ENCODE measurements at places on chromosomes 7 and 10.

- peaks cover 8% of the 10 kb centered on the region for H3K27me3 ChIP-seq
- H3K27ac ChIP-seq, result peak within 1 kb of the TSS; percentile 97
- H3K4me1 ChIP-seq, result peaks cover 38% of the 10 kb centered on the region
- peak; percentile 79 for DNase-seq
Observed at GRCh38 chr7:12403287-12404181, at the start of gene VWDE. TSS of gene VWDE (minus strand) at chr7:12403865. CDS start at chr7:12403716, 149 bp downstream.

DNA sequence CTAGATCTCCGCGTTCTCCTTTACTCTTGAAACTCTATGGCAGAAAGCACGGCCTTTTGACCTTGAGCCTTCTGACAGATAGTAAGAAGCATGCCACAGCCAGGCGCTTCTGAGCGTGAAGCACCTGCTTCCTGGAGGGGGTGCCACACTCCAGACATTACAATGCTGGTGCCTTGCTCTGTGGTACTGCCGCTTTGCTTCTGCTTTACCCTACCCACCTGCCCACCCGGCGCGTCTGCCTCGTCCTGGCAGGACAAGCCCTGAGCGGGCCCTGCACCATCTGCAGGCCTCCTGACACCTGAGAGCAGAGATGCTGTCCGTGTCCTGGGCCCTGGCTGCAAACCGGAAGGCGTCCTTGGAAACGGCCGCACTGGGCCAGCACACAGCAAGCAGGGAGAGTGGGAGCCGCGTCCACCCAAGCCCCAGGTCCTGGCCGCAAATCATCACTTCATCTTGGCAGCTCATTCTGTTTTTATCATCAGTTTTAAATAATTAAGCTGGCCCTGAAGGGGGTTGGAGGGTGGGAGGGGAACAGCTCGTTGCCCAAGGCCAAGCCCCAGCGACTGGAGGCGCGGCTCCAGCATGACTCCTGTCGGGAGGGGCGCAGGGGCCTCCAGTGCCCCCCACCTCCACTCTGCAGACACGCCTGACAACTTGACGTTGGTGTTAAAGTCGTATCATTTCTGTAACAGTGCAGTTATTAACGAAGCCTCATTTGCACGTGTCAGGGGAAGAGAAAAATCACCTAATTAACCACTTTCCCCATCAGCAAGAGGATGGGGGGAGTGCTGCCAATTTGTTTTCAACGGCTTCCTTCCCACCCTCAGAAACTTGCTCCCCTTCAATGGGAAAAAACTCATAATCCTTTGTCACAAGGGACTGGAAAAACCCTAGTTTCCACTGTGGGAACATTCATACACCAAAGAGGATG is 132.2 kb downstream of the MAD1L1 start:
- H3K27ac ChIP-seq, result peak overlapping the region; percentile 85
- DNase-seq, result no peak
- no peaks in the 10 kb centered on the region for H3K36me3 ChIP-seq
- peaks cover 17% of the 10 kb centered on the region for H3K4me1 ChIP-seq
- no peaks in the 10 kb centered on the region for H3K27me3 ChIP-seq
- no peak overlapping the region for H3K4me3 ChIP-seq

DNA sequence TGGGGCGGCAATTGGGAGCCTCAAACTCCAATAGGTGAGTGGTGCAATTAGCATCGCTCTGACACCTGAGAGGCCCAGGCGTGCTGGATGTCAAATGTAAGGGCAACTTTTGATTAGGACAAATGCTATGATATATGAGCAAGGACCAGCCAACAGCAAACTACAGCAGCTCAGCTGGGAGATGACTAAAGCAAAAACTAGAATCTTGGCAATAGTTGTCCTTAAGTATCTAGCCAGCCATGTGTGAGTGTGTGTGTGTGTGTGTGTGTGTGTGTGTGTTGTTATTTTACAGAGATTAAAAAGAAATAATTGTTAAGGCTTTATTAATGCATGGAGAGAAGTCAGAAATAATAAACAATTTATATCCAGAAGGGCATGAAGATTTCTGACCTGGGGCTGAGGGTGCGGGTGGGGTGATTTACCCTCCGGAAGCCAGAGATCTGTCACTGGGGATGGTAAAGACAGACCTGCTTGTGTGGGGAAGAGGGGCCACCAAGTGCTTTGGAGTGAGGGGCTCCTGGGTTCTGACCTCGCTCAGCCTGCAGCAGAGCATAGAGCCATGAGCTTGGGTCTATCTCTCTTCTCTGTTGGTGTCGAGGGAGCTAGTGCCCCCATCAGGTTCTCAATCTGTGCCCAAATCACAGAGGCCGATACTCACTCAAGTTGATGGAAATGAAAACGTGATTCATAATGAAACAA is 77.3 kb downstream of the EMX2 start:
- H3K27ac ChIP-seq, result no peak overlapping the region
- no peak for DNase-seq
- H3K4me1 ChIP-seq, result no peaks in the 10 kb centered on the region
- H3K36me3 ChIP-seq, result peaks cover 1% of the 10 kb centered on the region
- H3K4me3 ChIP-seq, result no peak overlapping the region
- no peaks in the 10 kb centered on the region for H3K27me3 ChIP-seq

DNA sequence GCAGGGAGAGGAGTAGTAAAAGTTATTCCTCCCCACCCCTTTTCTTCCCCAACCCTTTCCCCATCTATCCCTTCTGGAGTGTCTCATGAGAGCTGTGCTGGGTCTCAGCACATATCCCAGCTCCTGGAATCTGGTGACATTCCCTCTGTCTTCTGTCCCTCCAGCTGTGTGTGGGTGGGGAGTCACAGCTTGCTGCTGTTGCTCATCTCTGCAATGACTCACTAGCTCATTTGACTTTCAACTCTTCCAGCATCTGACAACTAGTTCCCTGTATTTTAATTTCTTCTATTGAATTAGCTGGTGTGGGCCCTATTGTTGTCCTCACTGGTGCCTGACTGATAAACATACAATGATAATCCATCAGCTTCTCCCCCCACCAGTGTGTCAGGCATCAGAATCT is 198.9 kb upstream of the AUTS2 start:
- no peak overlapping the region for H3K4me3 ChIP-seq
- H3K36me3 ChIP-seq, result no peaks in the 10 kb centered on the region
- H3K27me3 ChIP-seq, result peaks cover 12% of the 10 kb centered on the region

DNA sequence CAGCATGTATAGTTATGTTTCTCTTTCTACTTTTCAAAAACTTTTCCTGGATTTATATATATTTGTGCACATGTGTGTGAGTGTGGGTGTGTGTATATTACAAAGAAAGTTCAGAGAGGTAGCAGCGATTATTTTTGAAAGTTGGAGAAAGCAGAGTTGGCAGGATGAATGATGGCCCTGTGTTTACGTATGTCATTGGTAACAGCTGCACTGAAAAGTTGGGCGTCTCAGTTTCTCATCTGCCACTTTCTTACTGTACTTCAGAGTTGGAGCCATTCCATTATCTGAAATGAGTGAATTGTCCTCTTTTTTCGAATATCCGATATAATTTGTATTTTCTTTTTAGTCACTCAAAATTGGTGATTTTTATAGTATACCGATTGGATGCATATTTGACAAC is 172.2 kb downstream of the CDK14 start:
- no peaks in the 10 kb centered on the region for H3K27me3 ChIP-seq
- H3K4me3 ChIP-seq, result no peak overlapping the region
- H3K36me3 ChIP-seq, result no peaks in the 10 kb centered on the region
- no peak for DNase-seq
- no peak overlapping the region for H3K27ac ChIP-seq

DNA sequence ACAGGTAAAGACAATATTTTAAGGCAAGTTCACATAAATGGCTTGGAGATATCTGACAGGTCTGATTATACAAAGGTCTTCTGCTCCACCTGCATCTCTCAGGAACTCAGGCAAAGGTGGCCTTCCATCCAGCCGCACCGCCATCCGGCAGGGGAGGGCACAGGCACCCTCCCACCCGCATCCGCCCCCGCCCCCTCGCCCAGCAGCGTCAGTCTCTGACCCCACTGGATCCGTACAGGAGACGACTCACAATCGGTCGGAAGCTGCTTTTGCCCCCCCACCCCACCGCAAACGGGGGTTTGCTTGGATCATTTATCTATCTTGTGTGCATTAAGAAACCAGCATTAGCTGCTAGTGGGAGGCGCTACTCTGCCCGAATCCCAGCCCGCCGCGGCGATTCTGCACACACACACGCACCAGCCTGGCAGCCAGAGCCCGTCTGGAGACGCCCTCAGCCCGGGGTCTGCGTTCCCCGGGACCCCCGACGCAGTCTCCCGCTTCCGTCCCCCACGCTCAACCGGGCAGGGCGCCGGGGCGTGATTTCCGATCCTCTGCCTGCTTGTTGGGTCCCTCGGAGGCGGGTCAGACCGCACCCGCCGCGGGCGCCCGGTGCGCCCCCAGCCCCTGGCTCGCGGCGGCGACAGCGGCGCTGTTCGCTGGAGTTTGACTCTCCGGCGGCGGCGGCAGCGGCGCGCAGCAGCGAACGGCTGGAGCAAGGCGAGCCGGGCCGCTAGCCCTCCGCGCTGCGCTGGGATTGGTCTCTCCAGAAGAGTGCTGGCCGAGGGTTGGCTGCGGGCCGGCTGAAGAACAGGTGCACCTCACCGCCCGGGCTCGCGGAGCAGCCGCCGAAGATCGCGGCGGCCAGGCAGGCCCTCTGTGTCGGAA is 820 bp upstream of the NRG3 start:
- peak; percentile 89 for DNase-seq
- peak overlapping the region; percentile 66 for H3K4me3 ChIP-seq
- H3K36me3 ChIP-seq, result no peaks in the 10 kb centered on the region
- no peak overlapping the region for H3K27ac ChIP-seq

- peak overlapping the region; percentile 26 for H3K4me3 ChIP-seq
- peaks cover 17% of the 10 kb centered on the region for H3K4me1 ChIP-seq
- DNase-seq, result no peak
- H3K27ac ChIP-seq, result peak overlapping the region; percentile 92
Observed at GRCh38 chr10:100371482-100372027, 24.5 kb downstream of the SCD start.

- H3K4me1 ChIP-seq, result peaks cover 33% of the 10 kb centered on the region
- 0 out of 2 replicates have a peak overlapping the region, but pooled peaks have one; percentile 12 for H3K4me3 ChIP-seq
- H3K36me3 ChIP-seq, result no peaks in the 10 kb centered on the region
Observed at GRCh38 chr7:27106181-27106900, 3.9 kb upstream of the HOXA2 start.

DNA sequence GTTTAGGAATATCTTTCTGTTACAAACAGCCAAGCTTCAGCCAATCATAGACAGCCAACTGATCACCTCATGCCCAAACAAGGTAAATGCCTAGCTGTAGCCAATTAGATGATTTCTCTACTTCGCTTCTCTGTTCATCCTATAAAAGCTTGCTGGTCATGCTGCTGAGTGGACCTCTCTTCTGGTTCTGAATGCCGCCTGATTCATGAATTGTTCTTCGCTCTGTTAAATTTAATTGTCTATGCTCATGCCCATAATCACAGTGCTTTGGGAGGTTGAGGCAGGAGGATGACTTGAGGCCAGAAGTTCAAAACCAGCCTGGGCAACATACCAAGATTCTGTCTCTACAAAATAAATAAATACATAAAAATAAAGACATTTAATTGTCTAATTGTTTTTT is 698.1 kb upstream of the NRP1 start:
- no peak for DNase-seq
- H3K4me1 ChIP-seq, result no peaks in the 10 kb centered on the region
- H3K36me3 ChIP-seq, result peaks cover 5% of the 10 kb centered on the region
- H3K27me3 ChIP-seq, result no peaks in the 10 kb centered on the region
- H3K27ac ChIP-seq, result no peak overlapping the region
- no peak overlapping the region for H3K4me3 ChIP-seq

GRCh38 chr7:56483861-56484550 is 367.8 kb upstream of the NUPR2 start:
- H3K36me3 ChIP-seq, result peaks cover 80% of the 10 kb centered on the region
- DNase-seq, result no peak
- no peak overlapping the region for H3K27ac ChIP-seq
- H3K4me1 ChIP-seq, result no peaks in the 10 kb centered on the region
- H3K4me3 ChIP-seq, result no peak overlapping the region

DNA sequence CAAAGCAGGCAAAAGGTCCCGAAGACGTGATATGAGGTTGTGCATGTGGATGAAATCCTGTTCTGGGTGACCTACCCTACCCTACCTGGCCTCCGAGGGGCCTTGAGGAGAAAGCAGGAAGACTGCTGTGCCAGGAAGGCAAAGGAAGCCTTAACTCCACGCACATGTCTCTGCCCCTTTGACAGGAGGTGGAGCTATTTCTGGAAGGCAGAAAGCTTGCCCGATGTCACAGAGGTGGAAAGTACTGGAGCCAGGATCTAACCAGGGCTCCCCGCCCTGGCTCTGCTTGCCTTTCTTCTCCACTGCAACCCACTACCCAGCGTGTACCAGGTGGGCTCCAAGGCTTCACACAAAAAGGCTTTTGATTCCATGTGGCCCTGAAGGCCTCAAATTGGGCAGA is 66.4 kb upstream of the DDC start:
- H3K4me1 ChIP-seq, result peaks cover 40% of the 10 kb centered on the region
- no peak for DNase-seq
- no peaks in the 10 kb centered on the region for H3K27me3 ChIP-seq
- H3K27ac ChIP-seq, result no peak overlapping the region
- no peak overlapping the region for H3K4me3 ChIP-seq

DNA sequence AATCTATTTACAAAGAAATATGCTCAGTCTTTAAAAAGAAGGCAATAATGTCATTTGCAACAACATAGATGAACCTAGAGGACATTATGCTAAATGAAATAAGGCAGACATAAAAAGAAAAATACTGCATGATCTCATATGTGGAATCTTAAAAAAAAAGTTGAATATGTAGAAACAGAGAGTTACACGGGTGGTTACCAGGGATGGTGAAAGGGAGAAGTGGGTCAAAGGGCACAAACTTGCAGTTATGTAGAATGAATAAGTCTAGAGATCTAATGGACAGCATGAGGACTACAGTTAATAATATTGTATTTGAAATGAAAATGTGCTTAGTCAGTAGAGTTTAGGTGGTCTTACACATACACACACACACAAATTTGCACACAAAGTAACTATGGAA is 88.2 kb upstream of the CCDC71L start:
- H3K36me3 ChIP-seq, result peaks cover 4% of the 10 kb centered on the region
- H3K4me3 ChIP-seq, result no peak overlapping the region
- DNase-seq, result no peak

DNA sequence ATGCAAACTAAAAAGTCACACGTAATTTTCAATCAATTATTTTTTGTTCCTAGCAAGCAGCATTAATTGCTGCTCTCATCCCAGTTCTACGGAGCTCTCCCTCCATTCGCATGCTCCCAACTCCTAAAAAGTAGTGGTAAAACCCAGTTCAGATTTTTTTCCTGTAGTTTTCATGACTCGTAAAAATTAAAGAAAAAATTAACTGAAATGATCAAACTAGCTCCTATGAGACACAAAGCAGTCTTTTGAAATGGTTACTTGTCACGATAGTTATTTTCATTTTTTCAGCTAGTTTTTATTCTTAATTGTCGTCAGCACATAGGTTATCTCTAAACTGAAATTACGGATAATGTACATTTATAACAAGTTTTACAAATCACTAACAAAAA is 1.8 kb downstream of the HNRNPA2B1 start:
- peaks cover 40% of the 10 kb centered on the region for H3K4me1 ChIP-seq
- H3K27ac ChIP-seq, result peak overlapping the region; percentile 100
- H3K4me3 ChIP-seq, result peak overlapping the region; percentile 100
- peaks cover 3% of the 10 kb centered on the region for H3K27me3 ChIP-seq
- DNase-seq, result no peak

GRCh38 chr7:92875719-92876118 is 39.3 kb upstream of the CDK6 start:
- H3K27ac ChIP-seq, result no peak overlapping the region
- no peaks in the 10 kb centered on the region for H3K27me3 ChIP-seq
- H3K4me3 ChIP-seq, result no peak overlapping the region
- H3K36me3 ChIP-seq, result no peaks in the 10 kb centered on the region
- no peak for DNase-seq

GRCh38 chr10:72367301-72367960 is 12.7 kb upstream of the DNAJB12 start:
- no peak for DNase-seq
- H3K27me3 ChIP-seq, result no peaks in the 10 kb centered on the region
- H3K36me3 ChIP-seq, result no peaks in the 10 kb centered on the region

Data from WTC11 (cell line).